ENCODE measurements at places on chromosomes 2 and 18.
A peak's percentile ranks its signal among the peaks of the same experiment; 100 is the strongest.

DNA sequence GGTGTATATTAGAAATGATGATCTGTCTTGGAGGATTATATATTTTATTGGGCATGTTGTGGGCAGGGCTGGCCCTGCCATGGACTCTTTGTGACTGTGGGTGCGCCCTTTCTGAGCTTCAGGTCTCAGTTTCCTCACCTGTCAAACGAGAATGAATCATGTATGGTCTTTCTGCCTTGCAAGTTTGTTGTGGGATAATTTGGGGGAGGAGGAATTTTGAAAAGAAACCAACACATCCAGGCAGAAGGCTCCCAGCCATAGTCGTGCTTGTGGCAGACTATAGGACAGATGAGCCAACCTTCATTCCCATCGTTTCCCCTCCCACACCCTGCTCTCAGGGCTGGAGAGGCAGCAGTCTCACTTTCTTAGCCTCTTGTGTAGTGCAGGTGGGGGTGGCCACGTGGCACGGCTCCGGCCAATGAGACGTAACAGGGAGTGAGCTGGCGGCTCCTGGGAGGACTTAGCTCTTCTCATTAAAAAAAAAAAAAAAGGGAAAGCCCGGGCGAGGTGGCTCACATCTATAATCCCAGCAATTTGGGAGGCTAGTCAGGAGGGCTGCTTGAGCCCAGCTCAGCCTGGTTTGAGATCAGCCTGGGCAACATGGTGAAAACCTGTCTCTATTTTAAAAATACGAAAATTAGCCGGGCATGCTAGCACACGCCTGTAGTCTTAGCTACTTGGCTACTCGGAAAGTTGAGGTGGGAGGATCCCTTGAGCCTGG, 63.1 kb downstream of the RHOB start:
- DNase-seq = no peak

DNA sequence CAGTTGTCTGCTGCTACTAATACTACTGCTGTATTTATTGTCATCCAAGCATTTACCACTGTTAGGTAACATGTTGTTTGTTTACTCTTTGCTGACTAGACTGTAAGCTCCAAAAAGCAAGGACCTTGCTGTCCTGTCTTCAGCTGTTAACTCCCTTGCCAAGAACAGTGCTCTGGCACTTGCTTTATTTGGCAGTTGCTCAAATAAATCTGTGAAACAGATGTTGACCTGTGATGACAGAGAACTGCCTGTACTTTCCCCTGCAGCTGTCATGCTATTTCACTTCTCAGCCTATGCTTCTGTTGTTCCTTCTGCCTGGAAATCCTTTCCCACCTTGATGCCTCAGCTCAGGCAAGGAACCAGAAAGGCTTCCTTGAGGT, 181.2 kb downstream of the ATAD2B start:
- DNase-seq = no peak

DNA sequence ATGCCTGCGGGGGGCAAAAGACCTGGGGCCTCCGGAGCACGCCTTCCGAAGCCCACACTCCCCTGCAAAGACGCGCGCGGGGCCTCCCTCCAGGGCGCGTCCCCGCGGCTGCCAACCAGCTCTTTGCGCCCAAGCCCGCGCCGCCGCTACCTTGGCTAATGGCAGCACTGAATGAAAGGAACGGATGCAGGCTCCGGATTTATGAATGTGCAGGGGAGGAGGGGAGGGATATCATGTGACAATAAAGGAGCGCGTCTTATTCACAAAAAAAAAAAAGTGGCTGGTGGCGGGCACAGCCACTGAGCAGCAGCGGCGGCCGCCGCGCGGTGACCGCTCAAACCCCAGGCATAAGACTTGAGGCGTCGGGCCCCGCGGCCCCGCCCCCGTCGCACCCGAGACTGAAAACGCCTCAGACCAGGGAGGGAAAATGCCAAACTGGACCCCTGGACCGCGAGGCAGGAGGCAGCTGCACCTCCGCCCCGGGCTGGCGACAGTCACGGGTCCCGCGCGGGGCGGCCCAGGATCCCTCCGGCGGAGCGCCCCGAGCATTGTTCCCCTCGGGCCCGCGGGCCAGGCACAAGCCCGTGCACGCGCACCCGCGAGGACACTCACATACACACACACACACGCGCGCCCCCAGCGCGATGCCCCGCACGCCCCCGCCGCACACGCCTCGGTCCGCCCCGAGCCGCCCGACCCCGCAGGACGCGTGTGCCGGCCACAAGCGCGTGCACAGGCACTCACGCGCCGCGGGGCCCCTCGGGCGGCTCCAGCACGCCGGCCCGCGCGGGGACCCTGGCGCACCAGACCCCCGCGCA, 1.6 kb downstream of the SPRED2 start:
- peak; percentile 27 for DNase-seq

GRCh38 chr2:158319269-158319668, 137.3 kb downstream of the CCDC148 start:
- DNase-seq = no peak

DNA sequence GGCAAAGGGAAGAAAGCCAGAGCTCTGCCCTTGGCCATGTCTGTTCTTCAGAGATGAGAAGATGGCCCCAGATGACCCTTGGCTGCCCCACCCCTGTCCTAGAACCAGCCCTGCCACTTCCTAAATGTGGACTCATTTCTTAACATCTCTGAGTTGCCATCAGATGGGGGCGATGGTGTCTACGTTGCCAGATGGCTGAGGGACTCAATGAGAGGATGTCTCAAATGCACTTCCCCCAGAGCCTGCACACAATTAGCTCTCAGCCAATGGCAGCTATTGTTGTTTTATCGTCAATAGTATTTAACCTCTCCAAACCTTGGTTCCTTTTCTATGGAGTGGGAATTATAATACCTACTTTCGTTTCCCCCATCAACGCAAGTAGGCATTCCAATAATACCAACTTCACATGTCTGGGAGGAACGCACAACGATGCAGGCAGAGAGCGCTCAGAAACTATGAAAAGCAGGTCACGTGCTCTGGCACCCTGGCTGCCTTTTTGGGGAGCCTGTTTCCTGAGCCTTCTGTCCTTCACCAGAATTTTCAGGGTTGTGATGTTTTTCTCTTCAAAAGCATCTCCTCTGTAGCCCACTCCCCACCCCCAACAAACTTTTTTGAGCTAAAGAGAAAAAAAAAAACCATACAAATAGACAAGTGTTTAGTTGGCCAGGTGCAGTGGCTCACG, 100.3 kb downstream of the MCFD2 start:
- no peak for DNase-seq

DNA sequence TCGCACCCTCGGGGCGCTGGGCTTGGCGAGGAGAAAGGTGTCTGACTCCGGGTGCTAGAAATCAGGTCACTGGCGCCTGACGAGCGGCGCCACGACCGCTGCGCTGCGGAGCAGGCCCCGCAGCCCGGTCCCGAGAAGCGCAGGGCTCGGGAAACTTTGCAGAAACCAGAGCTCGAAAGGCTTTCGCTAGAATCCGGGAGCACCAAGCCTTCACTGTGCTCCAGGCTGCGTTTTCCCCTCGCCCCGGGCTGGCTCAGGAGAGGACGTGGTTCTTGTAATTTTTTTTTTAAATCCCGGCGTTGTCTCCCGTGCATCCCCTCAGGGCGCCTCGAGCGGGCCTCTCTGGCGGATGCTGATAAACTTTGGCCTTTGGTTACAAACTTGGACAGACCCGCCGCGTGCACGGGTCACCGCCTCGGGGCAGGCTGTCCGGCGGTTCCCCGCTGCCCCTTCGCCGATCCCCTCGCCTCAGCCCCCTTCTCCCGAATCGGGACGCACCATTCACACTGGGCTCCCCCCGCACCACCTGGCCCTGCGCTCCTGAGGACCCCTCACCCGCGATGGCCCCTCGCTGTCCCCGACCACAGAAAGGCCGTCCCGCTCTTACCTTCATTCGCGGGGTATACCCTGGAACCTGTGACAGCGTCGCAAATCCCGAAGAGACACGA, 419 bp downstream of the EPHA4 start:
- DNase-seq = peak; percentile 12

- DNase-seq = no peak
Observed at GRCh38 chr18:67644226-67644625, 127.7 kb upstream of the DSEL start.

DNA sequence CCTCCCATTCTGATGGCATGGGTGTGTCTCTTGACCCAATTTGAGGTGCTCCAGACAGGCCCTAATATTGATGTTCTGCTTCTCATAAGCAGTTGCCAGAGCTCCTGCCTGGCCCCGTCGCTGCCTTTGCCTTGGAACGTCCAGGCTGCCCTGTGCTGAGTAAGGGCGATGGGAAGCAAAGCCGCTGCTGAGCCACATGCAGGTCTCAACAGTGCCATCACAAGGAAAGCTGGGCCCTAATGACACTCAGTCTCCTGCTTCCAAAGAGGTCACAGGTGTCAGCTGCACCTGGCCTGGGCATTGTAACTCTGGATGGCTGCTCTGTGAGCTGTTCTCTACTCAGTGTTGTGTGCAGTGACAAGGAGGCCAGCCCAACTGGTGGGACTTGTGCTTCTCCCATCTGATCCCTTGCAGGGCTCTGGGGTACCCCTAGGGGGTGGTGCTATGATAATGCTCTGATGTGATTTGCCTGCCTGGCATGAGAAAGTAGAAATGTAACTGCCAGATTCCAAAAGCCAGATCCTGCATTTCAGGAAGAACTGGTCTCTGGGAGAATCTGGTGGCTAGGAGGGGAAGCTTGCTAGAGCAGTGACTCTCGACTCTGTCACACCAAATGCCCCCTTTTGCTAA, 8.7 kb downstream of the TTC39C start:
- no peak for DNase-seq

- DNase-seq = peak; percentile 85
Observed at GRCh38 chr2:96536445-96537065, at the start of gene ARID5A. Gene ARID5A (plus strand): TSS chr2:96536752. CDS start chr2:96536827, 75 bp downstream.

- no peak for DNase-seq
Observed at GRCh38 chr18:28768791-28769768, 592.1 kb upstream of the CDH2 start.

- DNase-seq = no peak
Observed at GRCh38 chr2:196291873-196292800, 120.8 kb upstream of the STK17B start.

- DNase-seq = no peak
Observed at GRCh38 chr18:9861157-9861556, 24.6 kb upstream of the TXNDC2 start.

DNA sequence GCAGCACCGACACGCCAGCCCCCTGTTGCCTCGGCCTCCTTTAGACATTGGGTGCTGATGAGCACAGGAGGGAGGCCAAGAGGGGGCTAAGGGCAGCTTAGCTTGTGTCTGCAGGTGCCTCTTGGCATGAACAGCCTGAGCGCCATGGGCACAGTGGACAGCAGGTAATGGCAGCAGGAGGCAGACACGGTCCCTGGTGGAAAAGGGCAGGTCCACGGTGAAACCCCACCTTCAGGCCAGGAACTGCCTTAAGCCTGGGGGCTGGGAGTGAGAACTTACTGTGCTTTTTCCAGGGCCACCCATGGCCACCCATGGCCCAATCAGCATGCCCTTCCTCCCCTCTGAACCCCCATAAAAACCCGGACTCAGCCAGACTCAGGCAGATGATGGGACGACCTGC, 633.4 kb upstream of the TMEFF2 start:
- no peak for DNase-seq

GRCh38 chr18:79772108-79772864, 25.5 kb upstream of the KCNG2 start:
- no peak for DNase-seq

- DNase-seq = no peak
Observed at GRCh38 chr2:85468704-85469349, 50.3 kb downstream of the SH2D6 start.

DNA sequence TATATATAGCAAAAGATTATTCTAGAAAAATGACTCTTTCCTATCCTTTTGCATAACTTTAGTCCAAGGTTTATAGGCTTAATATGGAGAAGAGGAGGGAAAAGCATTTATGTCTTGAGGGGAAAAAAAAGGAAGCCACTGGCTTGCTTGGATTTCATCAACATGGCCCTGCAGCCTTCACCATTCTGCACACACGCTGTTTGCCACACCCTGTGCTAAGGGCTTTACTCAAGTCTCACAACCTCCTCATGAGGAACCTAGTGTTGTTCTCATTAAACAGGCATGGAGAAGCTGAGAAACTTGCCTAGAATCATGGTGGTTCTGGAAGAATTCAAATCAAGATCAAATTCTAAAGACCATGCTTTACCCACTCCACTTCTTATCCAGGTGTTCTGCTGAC, 117.3 kb upstream of the TTC39C start:
- DNase-seq = no peak

DNA sequence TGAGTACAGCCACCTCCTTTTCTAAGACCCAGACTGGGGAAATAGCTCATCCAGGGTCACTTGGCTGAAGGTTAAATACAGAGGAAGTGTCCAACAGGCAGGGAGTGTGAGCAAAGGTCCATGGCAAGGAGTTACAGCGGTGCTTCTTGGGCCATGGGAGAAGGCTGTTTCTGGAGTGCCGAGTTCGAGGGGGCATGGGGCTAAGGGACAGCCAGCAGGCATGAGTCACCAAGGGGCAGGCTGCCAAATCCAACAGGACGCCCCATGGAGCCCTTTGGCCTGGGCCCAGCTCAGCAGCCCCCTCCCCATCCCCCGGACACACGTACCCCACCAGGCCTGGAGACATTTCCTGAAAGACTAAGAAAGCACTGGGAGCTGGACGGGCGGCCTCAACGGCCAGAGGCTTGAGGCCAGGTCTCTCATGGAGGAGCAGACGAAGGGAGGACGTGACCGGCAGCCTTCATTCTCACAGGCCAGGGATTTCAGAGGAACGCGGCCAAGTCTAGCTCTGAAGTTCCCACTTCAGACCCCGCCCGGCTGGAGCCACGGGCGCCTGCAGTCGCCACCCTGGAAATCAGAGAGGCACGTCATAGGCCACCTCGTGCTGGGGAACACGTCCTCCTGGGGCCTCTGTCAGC, 160.4 kb downstream of the SMAD7 start:
- no peak for DNase-seq

DNA sequence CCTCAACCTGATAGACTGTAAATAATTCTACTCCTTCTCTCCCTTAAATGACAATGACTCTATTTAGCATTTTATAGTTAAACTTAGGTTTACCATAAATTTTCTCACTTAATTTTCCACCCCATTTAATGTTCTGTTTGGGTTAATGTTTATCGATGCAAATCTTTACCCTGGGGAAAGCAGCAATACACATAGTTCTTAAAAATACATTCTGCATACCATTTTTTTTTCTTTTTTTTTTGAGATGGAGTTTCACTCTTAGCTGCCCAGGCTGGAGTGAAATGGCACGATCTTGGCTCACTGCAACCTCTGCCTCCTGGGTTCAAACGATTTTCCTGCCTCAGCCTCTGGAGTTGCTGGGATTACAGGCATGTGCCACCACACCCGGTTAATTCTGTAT, 14.0 kb downstream of the STAM2 start:
- DNase-seq = no peak

DNA sequence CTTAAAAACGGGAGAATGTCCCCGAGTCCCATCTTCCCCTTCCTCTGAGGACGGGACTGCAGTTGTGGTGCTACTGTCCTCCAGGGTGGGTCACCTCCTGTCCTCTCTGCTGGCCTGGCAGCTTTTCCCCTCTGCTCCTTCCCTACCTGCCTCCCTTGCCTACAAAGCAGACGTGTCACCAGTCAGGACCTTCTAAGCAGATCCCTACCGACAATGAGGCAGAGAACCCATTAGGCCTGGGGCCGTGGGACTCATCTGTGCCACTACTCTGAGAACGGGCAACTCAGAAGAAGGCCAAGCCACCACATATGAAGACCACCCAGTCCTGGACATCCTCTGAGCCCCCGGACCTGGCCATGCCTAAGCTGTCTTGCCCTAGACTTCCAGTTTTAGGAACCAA, 103.0 kb upstream of the TEX51 start:
- DNase-seq = no peak
